ENCODE measurements at places on chromosomes 1 and 21. TPM values are rescaled to one million over a fixed set of nuclear protein-coding genes. Genes with fewer than 3 reads are reported as not detected.

DNA sequence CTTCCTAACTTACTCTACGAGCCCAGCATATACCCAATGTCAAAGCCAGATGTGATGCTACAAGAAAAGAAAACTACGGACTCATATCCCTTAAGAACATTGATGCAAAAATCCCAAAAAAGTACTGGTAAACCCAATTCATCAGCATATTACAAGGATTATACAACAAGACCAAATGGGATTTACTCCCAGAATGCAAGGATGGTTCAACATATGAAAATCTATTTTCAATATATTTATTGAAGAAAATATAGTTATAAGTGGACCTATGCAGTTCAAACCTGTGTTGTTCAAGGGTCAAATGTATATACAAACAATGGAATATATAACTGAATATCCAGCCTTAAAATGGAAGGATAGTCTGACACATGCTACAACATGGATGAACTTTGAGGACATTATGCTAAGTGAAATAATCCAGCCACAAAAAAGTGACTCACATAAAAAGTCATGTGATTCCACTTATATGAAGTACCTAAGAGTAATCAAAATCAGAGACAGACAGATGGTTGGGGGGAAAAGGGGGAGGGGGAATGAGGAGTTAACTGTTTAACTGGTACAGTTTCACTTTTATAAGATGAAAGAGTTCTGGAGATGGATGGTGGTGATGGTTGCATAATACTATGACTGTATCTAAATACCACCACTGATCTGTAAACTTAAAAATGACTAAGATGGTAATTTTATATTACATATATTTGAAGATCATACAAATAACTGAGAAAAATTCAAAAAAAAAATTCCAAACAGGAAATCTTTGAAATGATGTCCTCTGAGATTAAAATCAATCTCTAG, 3.7 kb upstream of the KLF18 start:
- no peak for DNase-seq

The RHBDL2 gene
- total RNA-seq, result not detected

- no peak for DNase-seq
Observed at GRCh38 chr1:88744142-88744541, 60.1 kb downstream of the PKN2 start.

The HSD11B1 gene
- total RNA-seq, result 2.1 TPM

- no peak for DNase-seq
Observed at GRCh38 chr1:101566883-101567538, 330.2 kb downstream of the S1PR1 start.

All from activated T-cell treated with anti-CD3 and anti-CD28 coated beads, Interleukin-2, amount 50 U/mL, for 72 hours (primary cell).